Progenitor cell of endocrine pancreas (in vitro differentiated cells): ENCODE measurements at places on chromosomes 6 and 20. TPM values are rescaled to one million over a fixed set of nuclear protein-coding genes. Genes with fewer than 3 reads are reported as not detected.
A peak's percentile ranks its signal among the peaks of the same experiment; 100 is the strongest.

DNA sequence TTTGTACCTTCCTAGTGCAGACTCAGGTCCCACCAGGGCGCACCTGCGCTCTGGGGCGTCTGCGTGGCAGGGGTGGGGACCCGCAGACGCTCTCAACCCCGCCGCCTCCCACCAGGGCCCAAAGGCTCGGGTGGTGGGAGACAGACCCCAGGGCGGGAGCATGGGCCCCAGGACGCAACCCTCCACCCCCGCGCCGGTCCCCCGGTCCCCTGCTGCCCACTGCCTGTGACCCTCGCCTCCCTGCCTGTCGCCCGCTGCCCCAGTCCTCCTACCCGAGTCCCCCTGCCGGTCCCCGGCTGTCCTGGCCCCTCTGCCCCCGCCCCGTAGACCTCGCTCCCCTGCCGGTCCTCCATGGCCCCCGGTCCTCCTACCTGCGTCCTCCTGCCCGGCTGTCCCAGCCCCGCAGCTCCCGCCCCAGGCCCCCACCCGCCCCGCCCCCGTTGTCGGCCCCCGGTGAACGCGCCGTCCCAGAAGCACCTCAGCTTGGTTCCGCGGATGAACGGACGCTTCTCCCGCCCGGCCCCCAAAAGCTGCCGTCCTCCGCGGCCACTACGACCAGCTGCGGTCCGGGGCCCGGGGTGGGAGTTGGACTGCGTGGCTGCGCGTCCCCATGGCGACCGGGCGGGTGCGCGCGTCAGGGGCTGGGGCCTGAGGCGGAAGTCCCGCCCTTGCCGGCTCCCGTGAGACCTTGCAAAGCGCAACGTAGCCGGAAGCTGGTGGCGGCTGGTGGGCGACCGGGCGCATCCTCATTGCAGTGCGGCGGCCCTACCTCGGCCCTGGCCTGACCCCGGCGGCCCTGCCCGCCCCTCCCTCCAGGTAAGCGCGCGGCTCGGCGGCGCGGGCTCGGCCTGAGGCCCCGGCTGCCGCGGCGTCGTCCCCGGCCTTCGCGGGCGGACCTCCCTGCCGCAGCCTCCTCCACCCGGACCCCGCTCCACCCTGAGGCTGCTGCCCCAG, at the start of gene ARFGAP1:
Gene ARFGAP1 (plus strand): TSS at position 709 of the 954 bp plus-strand sequence. CDS start 2,768 bp downstream, outside the sequence.
- H3K4me3 ChIP-seq = peak within 1 kb of the TSS; percentile 86
- H3K27me3 ChIP-seq = no peaks in the 10 kb centered on the region
- DNase-seq = peak; percentile 87
- peaks cover 13% of the 10 kb centered on the region for H3K4me1 ChIP-seq
- peak within 1 kb of the TSS; percentile 84 for H3K27ac ChIP-seq
- no peaks in the 10 kb centered on the region for H3K36me3 ChIP-seq

GRCh38 chr6:51387907-51388306, 569.2 kb downstream of the TFAP2B start:
- H3K27me3 ChIP-seq = no peaks in the 10 kb centered on the region
- H3K36me3 ChIP-seq = no peaks in the 10 kb centered on the region
- no peak for DNase-seq
- H3K27ac ChIP-seq = no peak overlapping the region

GRCh38 chr6:126696921-126697693, 357.2 kb downstream of the CENPW start:
- peak overlapping the region; percentile 76 for H3K27ac ChIP-seq
- H3K36me3 ChIP-seq = no peaks in the 10 kb centered on the region
- H3K4me1 ChIP-seq = no peaks in the 10 kb centered on the region
- no peak for DNase-seq
- no peak overlapping the region for H3K4me3 ChIP-seq

- no peak overlapping the region for H3K4me3 ChIP-seq
- H3K27me3 ChIP-seq = peaks cover 9% of the 10 kb centered on the region
- DNase-seq = no peak
- H3K27ac ChIP-seq = no peak overlapping the region
- no peaks in the 10 kb centered on the region for H3K4me1 ChIP-seq
- H3K36me3 ChIP-seq = no peaks in the 10 kb centered on the region
Observed at GRCh38 chr6:44705596-44705995, 318.1 kb downstream of the CDC5L start.

GRCh38 chr6:158213925-158214674, 46.0 kb downstream of the GTF2H5 start:
- H3K27me3 ChIP-seq = no peaks in the 10 kb centered on the region
- no peaks in the 10 kb centered on the region for H3K4me1 ChIP-seq
- H3K36me3 ChIP-seq = no peaks in the 10 kb centered on the region
- no peak overlapping the region for H3K27ac ChIP-seq
- DNase-seq = peak; percentile 21

DNA sequence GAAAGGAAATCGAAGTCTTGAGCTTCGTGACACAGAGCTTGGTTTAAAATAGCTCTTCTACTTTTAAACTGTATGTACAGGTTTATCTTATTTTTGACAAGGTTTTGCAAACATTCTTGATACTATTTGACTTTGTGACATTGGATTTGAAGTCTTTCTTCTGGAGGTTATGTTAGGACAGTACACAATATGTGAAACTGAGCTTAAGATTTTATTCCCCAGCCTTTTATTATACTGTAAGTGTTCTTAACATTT, 95.2 kb upstream of the BTBD3 start:
- no peaks in the 10 kb centered on the region for H3K27me3 ChIP-seq
- no peaks in the 10 kb centered on the region for H3K4me1 ChIP-seq
- no peak overlapping the region for H3K27ac ChIP-seq
- no peak for DNase-seq
- no peak overlapping the region for H3K4me3 ChIP-seq
- H3K36me3 ChIP-seq = no peaks in the 10 kb centered on the region

Gene GMDS
- 17.2 and 19.0 TPM in 2 replicates for total RNA-seq

Gene BPIFB1
- total RNA-seq = not detected in 2 replicates

Gene DYNLT2
- 1.6 and 1.8 TPM in 2 replicates for total RNA-seq

Gene PMEPA1
- 9.1 and 9.2 TPM in 2 replicates for total RNA-seq

Gene PCK1
- not detected in 2 replicates for total RNA-seq

Gene BMP7
- 28.4 and 35.4 TPM in 2 replicates for total RNA-seq
